DMS53 (cell line): ENCODE measurements at places on chromosomes 5 and 9.

- DNase-seq = peak; percentile 14
Measured at GRCh38 chr9:77569335-77569734, 78.8 kb downstream of the GNA14 start.

DNA sequence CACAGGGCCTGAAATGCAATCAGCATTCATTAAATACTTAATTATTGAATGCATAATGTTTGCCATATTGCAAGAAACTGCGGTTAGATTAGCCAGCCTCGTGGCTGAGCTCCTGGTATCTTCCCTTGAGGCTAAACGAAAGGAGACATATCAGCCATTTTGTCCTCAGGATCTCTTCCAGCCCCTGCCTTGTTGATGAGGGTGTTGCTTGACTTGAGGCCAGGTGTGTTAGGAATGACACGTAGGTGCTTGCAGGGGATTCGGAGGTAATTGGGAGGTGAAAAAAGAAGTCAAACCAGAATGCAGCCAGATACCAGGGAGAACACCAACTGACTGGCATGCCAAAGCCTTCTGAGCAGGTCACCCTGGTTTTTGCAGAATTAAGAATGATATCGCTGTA, 12.5 kb downstream of the SH3RF2 start:
- DNase-seq = no peak

DNA sequence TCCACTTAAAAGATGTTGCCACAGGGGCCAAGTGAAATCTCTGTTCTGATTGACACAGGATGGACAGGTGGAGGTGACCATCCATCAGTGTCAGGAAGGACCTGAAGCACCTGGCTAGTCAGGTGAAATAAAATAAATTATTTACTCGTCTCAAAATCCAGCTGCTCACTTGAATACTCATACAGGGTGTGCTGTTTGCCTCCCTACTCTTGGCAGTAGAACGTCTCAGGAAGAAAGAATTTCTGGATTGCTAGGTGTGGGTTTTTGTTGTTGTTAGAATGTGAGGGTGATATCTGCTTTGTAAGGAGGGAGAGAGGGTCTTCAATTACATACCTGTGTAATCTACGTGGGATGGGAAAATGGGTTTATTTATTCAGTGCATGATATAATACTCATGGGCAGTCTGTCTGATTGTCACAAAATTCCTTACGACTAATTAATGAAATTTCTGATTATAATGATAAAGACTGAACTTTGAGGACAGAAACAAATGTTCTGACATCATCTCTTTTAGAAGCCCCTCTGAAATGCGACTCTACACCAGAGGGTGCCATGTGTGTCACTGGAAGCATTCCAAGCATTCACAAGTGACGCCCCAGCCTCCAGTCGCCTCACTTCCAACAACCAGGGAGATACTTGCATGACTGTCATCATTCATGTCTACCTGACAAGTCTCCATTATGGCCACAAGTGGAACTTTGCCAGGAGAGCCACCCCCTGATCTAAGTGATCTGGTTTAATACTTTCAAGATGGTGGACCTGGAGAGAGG, 218.4 kb downstream of the GAPVD1 start:
- peak; percentile 66 for DNase-seq

- DNase-seq = no peak
Measured at GRCh38 chr9:15289603-15290002, 17.4 kb downstream of the TTC39B start.

- DNase-seq = no peak
Measured at GRCh38 chr5:16417398-16418074, 48.1 kb downstream of the ZNF622 start.

GRCh38 chr9:104779334-104779733, 15.4 kb downstream of the NIPSNAP3B start:
- peak; percentile 83 for DNase-seq

DNA sequence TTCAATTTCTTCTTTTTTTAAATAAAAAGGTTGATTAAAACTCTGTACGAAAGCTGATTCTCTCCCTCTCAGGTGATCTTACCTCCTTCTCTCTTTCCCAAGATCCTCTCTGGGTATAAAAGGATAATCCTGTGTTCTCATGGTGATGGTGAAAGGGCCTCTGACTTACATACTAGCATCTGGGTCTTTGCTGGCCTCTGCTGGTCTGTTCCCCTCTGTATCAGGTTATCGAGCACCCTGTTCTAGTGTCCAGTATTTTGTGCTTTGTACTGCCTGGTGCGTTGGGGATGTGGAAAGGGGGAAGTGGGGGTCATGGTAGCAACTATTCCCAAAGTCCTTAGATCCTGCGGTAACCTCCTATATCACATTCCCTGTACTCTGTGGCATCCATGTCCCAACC, 328.9 kb downstream of the NR2F1-AS1 start:
- DNase-seq = peak; percentile 21

DNA sequence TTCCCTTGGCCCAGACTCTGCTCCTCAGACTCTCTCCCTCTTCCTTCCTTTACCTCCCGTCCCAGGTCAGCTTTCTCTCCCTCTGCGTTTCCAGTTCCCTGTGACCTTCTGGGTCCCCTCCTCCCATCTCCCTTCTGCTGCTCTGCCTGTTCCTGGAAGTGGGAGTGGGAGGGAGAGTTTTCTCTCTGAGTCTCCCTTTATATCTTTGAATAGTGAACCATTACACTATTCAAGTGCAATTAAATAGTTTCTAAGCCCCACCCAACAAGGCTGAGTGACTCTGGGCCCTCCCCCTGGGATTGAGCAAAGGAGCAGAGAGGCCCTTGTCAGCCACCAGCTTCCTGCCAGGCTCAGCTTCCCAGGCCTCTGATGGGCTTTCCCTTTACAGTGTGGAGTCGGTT, 34.8 kb downstream of the THBS4 start:
- no peak for DNase-seq

- no peak for DNase-seq
Measured at GRCh38 chr5:18159331-18159730, 525.1 kb downstream of the TAF11L14 start.

GRCh38 chr9:129853614-129854013, 18.4 kb downstream of the USP20 start:
- no peak for DNase-seq

DNA sequence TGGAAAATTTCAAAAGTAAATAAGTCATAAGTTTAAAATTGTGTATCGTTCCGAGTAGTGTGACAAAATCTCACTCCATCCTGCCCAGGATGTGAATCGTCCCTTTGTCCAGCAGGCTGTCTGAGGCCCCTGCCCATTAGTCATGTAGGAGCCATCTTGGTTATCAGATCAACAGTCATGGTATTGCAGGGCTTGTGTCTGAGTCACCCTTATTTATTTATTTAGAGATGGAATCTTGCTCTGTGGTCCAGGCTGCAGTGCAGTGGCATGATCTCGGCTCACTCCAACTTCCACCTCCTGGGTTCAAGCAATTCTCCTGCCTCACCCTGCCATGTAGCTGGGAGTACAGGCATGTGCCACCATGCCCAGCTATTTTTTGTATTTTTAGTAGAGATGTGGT, 30.2 kb downstream of the ITGA2 start:
- peak; percentile 37 for DNase-seq

DNA sequence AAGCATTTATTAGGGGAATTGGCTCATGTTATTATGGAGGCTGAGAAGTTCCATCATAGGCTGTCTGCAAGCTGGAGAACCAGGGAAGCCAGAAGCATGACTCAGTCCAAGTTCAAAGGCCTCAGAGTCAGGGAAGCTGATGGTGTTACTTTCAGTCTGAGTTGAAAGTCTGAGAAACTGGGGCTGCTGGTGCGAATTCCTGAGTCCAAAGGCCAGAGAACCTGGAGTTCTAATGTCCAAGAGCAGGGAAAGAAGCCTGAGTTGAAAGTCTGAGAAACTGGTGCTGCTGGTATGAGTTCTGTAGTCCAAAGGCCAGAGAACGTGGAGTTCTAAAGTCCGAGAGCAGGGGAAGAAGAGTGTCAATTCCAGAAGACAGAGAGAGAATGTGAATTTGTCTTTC, 641.1 kb downstream of the ISL1 start:
- DNase-seq = no peak

GRCh38 chr5:9058666-9059065, 487.2 kb downstream of the SEMA5A start:
- no peak for DNase-seq

GRCh38 chr5:77180167-77181081, 30.1 kb upstream of the PDE8B start:
- DNase-seq = peak; percentile 58

- DNase-seq = no peak
Measured at GRCh38 chr5:104817127-104817526, 1254.5 kb upstream of the NUDT12 start.

- DNase-seq = no peak
Measured at GRCh38 chr5:139882961-139883539, 87.4 kb downstream of the PSD2 start.

DNA sequence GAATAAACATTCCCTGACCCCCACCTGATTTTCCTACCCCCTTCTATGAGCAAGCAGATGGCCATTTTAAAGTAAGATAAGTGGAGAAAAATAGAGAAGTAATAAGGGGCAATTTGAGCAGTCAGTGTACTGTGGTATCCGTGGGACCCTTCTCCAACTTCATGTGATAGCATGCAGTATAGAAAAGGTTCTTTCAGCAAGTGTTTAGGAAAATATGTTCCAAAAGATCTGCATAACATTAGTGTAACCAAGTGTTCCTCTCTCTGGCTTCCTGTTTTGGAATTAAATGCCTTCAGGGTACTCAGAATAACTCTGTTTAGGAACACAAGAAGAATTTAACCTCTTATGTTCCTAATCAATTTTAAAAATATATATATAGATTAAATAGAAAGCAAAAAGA, 134.9 kb downstream of the ATG10 start:
- DNase-seq = no peak

DNA sequence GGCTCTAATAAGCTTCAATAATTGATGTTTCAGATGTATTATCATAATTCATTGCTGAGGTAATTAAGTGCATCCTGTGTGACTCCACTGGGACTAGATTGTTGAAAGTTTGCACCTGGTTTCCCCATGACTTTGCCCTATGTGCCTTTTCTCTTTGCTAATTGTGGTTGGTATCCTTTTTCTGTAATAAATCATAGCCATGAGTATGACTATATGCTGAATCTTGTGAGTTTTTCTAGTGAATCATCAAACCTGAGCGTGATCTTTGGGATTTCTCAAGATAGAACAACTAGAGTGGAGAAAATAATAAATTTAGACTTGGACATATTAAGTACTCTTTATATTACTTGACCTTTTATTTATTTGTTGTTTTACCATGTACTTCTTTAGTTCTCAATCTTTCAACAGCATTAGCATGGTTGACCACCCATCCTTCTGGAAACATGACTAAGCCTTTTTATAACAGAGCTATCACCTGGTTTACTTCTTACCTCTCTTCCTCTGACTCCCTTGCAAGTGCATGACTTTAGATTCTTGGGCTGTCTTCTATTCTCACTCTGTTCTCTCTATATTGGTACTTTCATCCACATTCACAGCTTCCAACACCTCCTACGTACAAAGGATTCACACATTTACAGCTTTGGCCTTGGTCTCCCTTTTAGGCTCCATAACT, 239.6 kb upstream of the TAS2R1 start:
- DNase-seq = no peak

DNA sequence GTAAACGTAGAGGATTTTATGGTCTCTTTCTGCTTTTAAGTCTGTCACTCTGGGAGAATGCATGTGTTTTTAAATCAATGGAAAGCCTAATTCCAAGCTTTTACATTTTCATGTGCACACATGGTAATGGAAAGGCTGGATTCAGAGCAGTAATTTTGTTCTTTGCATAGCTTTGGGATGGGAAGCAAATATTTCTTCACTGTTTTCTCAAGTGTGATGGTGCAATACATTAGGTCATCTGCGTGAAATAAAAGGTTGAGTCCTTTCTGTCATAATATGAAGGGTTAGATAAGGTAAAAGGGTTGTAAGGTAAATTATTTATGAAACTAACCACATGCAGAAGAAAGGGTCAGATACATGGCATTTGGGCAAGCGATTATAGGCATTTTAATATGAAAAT, 88.2 kb upstream of the NR3C1 start:
- DNase-seq = no peak

DNA sequence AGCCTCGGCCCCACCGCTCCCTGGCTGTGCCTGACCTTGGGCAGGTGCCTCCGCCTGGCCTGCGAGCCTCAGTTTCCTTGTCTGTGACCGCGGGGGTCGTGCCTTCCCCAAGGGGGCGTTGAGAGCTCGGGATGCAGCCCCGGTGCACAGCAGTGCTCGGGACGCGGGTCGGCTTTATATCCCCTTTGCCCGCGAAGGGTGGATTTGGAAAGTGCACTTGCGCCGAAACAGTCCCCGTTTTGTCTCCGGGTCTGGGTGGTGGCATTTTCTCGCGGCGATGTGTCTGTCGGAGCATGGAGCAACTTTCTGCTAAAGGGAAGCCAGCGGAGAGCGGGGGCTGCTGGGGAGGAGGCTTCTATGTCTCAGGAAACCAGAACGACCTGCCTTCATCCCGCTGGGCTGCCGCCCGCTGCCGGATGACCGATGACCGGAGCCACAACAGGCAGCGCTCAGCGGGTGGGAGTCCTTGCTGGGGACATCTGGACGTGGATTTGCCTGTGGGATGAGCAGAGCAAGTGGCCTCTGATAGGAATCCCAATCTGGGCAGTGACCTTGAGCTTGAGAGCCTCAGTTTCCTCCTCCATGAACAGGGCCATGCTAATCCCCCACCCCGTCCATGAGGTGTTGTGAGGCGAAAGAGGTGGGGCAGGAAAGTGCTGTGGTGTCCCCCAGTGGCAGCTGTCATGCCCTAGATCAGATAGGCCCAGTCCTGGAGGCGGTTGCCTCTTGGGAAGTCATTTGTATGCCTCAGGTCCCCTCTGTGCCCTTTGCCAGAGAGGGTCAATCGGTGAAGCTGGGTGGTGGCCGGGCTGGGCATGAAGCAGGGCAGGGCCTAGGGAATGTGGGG, 651 bp downstream of the HRH2 start:
- peak; percentile 52 for DNase-seq

- peak; percentile 26 for DNase-seq
Measured at GRCh38 chr9:108756746-108757490, 98.9 kb downstream of the ACTL7B start.

GRCh38 chr5:146699664-146700418, 178.7 kb downstream of the PPP2R2B start:
- no peak for DNase-seq

DNA sequence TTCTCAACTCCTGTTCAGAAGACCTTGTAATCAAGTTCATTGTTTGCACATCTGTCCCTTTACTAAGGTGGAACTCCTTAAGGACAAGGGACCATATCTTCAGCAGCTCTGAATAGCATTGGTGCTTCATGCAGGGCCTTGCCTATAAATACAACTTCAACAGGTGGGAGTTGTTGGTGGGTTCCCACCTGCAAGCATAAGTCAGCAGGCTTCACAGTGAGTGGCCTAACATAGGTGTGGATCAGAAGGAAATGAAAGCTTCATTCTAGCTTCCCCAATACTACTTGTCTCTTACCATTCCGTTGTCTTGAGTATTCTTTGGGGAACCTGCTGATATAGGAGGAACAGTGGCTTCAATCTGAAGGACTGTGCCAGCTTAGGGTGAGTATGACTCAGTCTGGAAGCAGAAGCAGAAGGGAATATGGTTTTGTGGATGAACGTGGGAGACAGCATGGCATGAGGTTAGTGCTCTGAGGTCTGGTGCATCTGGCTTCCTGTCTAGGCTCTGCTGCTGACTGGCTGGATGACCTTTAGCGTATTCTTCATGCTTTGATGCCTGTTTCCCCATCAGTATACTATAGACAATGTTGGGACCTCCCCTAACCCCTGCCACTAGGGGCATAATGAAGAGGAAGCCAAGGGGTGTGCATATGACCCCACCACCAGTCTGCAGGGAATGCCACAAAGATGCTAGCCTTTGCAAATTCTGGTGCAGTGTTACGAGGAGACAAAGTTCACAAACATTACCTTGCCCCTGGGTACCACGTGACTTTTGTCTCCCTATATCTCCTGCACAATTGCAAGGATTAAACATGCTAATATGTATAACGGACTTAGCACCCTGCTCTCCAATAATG, 192.3 kb downstream of the PALM2AKAP2 start:
- no peak for DNase-seq
